ENCODE measurements at places on chromosomes 7 and 10.

- DNase-seq: no peak
These were observed 808 bp downstream of the C10orf71 start for GRCh38 chr10:49299816-49300139.

DNA sequence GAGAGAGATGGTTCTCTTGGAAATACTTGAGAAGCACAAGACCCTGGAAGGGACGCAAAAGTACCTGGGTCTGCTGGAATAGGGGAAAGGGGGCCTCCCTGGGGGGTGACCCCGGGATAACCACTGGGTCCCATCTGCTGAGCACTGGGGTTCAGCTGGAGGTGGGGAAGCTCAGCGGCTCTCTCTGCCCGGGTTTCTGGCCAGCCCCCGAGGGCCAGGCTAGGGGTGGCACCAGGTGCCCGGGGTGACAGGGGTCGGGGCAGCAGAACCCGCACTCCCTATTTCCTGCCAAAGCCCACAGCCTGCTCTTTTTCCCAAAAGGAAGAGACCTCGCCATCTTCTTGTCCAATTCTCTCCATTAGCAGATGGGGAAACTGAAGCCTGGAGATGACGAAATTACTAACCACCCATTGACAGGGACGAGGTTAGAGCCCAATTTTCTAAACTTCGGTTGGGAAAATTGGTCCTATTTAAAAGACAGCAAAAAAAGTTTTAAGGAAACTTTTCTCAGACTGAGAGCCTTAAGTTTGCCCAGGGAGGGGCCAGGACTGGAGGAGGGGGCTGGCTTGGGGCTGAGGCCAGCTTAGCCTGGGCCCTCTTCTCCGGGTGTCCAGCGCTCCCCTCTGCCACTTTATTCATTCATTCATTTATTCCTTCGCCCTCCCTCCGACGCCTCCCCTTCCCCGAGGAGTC lies 17.8 kb upstream of the GATA3 start:
- DNase-seq: no peak

DNA sequence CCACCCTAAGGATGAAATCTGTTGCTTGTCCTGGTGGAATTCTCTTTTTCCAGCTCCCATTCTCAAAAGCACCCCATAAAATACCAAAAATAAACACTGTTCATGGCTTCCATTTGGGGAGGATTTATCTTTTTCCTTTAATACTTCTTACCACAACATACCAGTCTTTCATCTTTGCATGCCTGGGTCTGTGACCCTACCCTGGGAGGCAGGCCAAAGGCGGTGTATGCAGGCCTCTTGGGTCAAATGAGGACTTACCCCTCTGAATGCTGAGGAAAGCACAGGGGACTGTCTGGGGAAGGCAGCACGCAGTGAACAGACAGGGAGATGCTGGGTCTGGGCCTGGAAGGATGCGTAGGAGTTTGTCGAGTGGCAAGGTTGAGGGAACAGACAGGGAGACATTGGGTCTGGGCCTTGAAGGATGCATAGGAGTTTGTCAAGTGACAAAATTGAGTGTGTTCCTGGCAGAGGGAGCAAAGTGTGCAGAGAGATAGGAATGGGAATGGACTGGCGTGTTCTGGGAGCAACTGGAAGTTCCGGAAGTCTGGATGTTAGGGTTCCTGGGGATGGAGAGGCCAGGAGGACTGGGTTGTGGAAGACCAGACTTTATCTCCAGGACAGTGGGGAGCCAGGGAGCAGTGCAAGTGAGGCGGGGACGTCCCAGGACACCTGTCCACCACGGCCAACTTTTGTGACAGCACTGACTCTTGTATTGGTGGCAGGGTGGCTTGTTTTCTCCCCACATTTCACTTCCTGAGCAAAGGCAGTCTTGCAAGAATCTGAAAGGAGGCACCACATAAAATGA lies 40.8 kb downstream of the MYL10 start:
- no peak for DNase-seq

- DNase-seq: peak; percentile 73
These were observed 85.8 kb downstream of the GSAP start for GRCh38 chr7:77330169-77330882.

DNA sequence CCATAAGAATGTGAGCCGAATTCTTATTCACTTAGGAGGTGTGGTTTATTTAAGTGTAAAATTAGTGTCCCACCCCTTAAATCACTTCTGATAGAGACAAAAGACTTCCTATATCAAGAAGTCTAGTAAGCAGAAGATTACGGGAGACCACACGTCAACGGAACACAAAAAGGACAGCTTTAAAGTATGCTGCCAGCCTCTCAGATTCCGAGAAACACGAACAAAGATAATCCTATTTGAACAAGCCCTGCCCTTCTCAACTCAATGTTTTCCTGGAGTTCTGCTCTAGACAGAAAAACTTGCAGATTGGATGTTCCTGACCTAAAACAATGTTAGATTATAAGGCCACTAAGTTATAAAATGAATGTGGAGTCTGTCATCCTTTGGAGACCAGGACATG lies 4.9 kb upstream of the MCU start:
- DNase-seq: no peak

DNA sequence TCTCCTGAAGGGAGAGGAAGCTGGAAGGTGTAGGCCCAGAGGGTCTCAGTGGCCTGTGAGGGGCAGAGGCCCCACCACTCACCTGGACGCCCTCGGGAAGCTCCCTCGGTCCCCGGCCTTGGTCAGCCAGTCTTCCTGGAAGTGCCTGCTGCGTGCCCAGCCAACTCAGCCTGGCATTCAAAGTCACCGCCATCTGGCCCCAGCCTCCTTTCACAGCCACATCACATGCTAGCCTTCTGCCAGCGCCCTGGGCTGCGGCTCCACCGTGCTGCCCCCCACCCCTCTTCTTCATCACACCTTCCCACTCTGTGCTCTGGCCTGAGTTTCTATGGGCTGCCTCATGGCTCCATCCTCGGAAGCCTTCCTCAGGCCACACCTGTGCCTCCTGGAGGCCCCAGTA lies 98.0 kb downstream of the ZMIZ1 start:
- DNase-seq: no peak

GRCh38 chr7:123643495-123644441 lies 11.9 kb upstream of the LMOD2 start:
- peak; percentile 75 for DNase-seq

- no peak for DNase-seq
These were observed 544 bp downstream of the TSPAN33 start for GRCh38 chr7:129144834-129145668.

DNA sequence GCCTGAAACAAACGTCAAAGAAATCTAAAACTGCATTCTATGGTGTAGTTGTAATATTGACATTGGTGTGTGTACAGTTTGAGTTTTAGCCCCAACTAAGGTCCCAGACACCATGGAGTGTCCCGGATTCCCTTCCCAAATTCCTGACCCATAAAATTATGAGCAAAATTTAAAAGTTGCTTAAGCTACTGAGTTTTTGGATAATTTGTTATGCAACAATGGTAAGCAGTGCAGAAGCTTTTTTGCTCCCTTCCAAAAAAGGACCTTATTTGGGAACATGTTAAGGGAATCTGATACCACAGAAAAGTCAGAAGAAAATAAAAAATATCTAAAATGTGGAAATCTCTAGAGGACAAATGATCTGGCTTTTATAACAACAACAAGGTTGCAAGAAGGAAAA lies 63.3 kb upstream of the KMT2E start:
- DNase-seq: no peak

DNA sequence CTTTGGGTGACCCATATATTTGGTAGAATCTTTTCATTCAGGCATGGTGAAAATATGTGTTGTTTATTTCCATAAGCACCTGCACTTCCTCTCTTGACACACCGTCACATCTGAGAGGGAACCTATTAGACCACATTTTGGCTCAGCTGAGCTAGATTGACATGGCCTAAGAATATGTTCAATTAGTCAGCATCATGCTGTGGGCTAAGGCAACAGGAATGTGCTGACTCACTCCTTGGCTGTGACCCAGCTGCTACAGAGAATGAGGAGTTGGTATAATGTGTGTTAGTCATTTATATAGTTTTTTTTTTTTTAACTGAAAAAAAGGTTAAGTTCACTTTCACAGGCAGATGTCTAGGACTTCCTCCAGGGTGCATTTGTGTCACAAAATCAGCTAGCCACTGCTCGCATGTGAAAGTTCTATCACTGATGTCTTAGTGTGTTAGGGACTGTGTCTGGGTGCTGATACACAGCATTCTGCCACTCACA lies 180.6 kb downstream of the SEMA3E start:
- peak; percentile 94 for DNase-seq

- no peak for DNase-seq
These were observed 543.2 kb upstream of the SEMA3D start for GRCh38 chr7:85730012-85730411.

DNA sequence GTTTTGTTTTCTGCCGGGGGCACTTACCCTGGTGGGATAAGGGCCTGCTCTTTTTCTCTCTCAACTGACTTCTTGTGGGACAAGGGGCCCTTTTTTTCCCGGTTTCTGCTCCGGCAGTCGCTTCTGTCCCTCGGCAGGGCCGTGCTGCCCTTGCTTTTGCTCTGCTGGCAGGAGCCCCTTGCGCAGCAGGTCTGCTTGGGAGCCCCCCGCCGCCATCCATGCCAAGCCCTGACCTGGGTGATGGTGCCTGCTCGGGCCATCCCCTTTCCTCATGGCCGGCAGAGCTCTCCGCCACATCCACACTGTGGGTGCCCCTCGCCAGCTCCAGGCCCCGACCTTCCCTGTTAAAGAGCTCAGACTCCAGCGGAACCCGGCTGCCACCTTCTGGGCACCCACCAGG lies 47.0 kb upstream of the ZNF32 start:
- no peak for DNase-seq

GRCh38 chr7:27739301-27739908 lies 557 bp upstream of the TAX1BP1 start:
- peak; percentile 75 for DNase-seq

DNA sequence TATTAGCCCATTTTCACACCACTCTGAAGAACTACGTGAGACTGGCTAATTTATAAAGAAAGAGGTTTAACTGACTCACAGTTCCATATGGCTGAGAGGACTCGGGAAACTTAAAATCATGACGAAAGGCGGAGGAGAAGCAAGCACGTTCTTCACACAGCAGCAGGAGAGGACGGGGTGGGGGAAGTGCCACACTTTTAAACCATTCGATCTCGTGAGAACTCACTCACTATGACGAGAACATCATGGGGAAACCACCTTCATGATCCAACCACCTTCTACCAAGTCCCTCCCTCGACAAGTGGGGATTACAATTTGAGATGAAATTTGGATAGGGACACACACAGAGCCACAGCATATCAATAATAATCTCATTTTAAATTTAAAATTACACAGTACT lies 80.2 kb downstream of the VWDE start:
- no peak for DNase-seq

DNA sequence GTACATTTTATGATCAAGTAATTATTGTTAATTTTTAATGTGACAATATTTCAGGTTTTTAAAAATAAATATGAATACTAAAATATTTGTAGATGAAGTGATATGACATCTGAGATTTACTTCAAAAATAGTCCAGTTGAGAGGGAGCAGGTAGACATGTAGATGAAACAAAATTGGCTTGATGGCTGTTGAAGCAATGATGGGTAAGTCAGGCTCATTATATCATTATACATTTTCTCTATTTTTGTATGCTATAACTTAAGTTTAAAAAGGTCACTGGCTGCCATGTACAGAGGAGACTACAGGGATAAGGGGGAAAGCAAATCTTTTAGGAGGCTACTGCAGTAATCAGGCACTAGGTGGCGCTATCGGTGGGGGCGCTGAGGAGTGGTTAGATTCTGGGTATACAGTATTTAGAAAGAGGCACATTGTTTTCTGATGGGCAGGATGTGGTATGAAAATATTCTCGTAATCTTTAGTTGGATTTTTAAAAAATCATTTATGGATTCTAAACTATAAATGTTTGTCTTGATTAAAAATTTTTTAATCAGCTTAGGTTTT lies 189.8 kb upstream of the IMMP2L start:
- peak; percentile 51 for DNase-seq

- no peak for DNase-seq
These were observed 91.7 kb upstream of the PITRM1 start for GRCh38 chr10:3264161-3264761.

DNA sequence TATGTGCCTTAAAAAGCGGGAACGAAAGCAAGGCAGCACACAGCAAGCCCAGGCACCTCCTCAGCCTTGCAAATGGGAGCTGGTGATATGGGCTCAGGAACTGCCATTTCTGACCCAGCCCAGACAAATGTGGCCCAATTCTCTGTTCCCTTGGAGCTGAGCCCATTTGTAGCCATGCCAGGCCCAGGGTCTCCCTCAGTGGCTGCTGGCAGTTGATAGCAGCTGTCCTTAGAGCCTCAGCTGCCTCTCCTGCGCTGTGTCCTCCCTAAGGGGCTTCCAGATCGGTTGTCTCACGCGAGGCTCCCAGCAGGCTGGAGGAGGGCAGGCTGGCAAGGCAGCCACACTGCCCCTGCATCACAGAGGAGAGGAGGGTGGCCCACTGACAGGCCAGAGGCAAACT lies 275.8 kb downstream of the KCNMA1 start:
- DNase-seq: no peak

DNA sequence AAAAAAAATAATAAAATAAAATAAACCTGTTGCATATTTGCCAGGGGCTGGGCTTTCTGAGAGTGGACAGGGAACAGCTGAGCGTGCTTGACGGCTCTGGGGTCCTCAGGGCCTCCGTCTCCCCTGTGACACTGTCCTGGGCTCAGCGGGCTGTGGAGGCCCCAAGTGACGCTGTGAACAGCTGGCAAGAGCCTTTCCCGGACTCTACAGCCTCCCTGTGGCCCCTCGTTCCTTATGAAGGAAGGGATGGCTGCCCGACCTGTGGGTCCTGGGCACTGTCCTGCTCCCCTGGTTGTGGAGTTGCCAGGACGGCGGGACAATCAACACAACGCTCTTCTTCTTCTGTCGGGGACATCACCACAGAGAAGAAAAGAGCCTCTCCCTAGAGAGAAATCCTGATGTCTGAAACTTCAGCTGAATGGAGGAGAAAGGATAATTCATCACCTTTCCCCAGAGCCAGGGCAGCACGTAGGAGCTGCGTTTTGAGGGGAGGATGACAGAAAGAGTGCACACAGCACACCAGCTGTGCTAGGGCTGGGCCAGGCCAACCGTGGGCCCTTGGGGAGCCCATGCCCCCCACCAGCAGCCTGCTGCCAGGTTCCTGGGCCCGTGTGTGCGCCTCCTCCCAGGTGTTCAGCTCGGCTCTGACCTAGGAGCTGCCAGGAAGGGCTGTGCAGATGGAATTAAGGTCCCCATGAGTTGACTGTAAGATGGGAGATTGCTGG lies 45.4 kb downstream of the RBM17 start:
- DNase-seq: no peak

DNA sequence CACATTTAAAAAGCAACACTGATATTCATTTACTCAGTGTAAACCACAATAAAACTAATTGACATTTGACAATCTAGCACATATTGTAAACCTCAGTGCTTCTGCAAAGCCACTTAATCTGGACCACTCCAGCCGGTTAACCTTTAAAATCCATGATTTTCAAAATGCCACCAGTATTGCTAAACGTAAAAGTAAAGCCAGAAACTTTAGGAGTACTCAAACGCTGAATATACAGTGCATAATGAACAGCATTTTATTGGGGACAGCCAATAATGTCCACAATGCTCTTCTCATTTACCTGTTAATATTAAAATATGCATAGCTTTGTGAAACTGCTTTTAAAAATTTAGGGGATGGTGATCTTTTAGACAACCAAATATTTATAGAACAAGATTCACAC lies 10.8 kb downstream of the HNRNPA2B1 start:
- DNase-seq: no peak

- DNase-seq: no peak
These were observed 64.0 kb upstream of the CDK1 start for GRCh38 chr10:60714233-60714632.

GRCh38 chr7:112411186-112411795 lies 39.0 kb upstream of the IFRD1 start:
- no peak for DNase-seq

Data from LoVo (cell line).